ENCODE measurements at places on chromosomes 4 and X.

DNA sequence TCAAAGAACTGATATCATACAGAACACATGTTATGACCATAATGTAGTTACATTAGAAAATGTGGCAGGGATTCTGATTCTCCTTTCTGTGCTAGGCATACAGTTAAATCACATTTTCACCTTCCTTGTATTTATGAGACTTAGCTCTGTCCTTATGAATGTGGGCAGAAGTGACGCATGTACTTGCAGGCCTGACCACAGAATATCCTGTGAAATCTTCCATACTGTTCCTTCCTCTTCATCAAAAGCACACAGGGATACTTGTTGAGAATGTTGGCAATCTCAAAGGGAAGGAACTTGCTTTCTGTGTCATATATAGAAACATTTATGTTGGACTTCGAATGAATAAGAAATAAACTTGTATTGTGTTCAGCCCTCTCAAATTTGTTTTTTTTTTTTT lies 17.2 kb upstream of the MYOZ2 start:
- no peak for DNase-seq

- no peak for DNase-seq
These were observed 230.9 kb downstream of the IQCM start for GRCh38 chr4:149584722-149585121.

DNA sequence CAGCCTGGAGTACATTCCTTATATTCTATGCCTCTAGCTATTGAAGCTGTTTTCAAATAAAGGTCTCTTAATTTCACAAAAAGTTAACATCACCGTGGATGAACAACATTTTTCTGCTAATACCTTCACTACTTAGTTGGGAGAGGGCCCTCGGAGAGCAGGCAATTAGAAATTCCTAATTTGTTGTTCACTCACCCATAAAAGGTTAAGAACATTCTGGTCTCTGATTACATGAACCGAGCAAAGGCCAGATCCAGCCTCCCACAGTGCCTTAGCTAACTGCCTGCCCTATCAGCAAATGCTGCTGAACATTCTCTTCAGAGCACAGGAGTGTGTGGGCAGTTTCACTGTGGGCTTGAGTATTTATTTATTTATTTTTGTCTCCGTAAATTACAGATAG lies 36.0 kb upstream of the TTC29 start:
- DNase-seq = no peak

DNA sequence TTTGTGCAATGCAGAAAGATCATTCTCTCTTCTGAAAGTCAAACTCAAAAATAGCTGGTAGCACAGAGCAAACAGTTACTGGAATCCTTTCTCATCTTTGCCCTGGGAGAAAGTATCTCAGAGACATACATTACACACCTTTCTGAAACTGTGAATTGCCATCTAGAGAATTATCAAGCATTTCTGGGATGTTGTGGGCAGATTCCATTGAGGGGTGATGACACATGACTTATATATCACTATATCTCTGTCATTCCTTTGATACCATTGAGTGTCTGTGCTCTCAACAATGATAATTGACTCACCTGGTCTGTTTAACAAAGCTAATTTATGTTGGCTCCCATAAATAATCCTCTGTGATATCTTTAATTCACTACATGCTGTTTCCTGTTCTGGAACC lies 13.0 kb downstream of the SLIT2 start:
- DNase-seq = no peak

GRCh38 chrX:71454222-71454621 lies 78.7 kb upstream of the OGT start:
- no peak for DNase-seq

DNA sequence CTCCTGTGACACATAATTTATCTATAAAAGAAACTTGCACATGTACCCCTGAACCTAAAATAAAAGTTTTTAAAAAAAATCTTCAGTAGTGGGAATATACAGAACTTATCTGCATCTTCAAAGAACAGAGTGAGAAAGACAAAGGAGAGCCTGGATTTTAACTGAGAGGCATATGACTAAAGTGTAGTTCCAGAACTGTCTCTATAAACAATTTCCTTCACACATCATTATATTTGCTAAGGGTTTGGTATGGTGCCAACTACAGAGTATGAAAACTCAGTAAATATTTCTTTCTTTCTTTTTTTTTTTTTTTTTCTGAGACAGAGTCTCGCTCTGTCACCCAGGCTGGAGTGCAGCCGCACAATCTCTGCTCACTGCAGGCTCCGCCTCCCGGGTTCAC lies 49.9 kb upstream of the NFKB1 start:
- DNase-seq = no peak

DNA sequence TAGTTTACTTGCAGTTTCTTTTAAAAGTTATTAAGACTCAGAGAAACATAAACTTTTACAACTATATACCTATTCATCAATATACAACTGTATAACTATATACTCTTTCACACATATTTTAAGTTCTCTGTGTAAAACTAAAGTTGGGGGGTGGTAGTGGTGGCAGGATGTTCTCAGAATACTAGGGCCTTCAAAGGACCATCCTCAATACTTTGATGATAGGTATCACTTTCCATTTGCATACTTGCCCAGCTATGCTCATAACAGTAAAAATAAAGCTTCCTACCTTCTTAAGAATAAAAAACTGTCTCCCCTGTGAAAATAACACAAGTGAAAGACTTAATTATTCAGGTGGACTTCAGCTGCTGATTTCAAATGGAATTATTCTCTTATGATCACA lies 2.9 kb upstream of the GALNT7 start:
- no peak for DNase-seq

DNA sequence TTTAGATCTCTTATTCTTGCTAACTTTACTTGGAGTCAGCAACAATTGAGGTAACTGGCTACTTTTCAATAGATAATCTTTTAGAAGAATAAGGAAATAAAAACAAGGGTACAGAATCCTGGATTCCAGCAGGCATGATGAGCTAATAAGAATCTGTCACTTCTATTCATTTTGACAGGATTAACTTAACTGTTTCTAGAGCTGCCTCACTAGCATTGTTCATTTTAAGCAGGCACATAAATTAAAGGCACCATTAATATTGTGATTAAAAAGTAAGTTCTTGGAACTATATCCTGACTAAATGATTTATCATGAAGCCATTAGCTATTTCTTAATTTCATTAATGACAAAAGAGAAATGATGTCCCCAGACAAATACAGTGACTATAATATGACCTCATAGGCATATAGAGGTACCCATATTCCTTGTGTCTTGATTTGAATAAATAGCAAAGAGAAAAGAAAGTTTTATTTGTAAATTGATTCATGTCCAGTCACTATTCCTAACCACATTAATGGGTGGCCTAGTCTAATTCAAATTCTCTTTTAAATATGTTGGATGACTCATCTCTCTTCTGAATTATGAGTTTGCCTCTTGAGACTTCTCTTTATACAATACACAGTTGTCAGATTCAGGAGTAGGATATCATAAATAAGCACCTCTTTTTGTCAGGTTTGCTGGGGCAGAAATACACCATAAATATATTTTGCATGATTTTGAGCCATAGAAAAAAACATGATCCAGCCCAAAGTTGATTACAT lies 343.0 kb downstream of the SLITRK2 start:
- no peak for DNase-seq

- DNase-seq = no peak
These were observed 148.8 kb upstream of the EDNRA start for GRCh38 chr4:147332091-147332490.

DNA sequence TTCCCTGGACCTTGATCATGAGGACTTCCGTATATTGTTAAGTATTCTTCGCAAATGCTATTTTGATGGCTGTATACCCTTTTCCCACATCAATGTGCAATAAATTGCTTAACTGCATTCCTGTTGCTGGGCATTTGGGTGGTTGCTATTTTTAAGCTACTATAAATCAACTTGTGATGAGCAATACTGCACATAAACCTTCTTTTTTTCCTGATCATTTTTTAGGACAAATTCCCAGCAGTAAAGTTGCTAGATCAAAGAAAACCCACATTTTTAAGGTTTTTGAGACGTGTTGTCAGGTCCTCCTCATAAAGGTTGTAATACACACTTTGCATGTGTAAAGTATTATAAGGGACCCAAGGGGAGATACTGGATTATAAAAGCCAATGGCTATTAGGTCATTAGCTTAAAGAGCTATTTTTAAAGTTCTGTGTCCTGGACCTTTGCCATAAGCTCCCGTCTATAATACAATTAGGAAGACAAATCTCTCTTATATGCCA lies 35.6 kb downstream of the LIMCH1 start:
- DNase-seq = no peak

DNA sequence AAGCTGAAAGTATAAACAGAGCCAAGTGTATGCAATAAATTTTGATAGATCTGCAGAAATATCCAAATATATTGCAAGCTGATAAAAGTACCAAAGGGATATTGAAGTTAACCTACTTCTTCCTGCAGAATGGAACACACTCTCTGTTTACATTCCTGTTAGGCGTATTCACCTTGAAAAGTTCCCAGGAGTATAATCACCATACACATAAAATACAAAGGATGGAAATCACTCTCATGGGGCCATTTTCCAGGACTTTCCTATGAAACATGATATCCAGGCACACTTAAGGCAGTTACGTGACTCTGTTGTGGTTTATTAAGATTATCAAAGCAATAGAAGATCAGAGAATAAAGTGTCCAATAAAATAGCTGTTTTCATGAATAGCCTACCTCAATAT lies 1142.3 kb downstream of the NLGN4X start:
- DNase-seq = no peak

DNA sequence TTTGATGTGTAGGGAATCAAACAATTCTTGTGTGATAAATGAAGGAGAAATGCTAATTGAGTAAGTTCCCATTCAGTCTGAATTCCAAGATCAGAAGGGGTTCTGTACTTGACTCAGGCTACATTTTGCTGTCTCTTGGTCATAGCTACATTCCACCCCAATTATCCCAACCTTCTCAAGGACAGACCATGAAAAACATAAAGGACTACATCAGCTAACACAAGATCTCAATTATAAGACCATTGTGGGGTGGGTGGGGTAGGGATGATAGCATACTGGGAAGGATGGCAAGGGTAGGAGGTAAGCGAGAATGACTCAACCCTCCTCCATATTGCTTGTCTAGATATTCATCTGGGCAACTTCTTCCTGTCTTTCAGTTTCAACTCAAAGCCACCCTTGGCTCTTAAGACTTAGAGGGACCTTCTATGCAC lies 87.4 kb upstream of the ETNPPL start:
- DNase-seq = no peak

DNA sequence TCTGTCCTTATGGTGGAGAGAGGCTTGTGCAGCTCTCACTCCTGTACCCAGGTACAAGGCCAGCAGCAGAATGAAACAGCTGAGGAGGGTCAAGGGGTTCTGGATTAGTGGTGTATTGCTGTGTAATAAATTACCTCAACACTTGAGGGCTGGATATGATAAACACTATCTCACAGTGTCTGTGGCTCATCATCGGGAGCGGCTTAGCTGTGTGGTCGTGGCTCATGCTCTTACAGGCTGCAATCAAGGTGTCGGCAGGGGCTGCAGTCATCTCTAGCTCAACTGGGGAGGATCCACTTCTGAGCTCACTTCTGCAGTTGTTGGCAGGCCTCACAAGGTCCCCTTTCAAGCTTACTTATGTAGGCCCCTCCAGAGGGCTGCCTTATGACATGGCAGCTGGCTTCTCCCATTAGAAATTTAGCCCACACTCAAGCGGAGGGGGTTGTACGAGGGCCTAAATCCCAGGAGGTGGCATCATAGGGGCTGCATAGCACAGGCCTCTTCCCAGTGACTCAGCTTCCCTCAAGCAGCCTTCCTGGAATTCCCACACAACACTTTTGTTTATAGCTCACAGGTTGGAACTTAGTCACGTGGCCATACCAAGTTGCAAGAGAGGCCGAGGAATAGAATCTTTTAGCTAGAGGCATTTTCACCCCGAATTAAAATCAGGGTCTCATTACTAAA lies 148.2 kb upstream of the RPS6KA3 start:
- no peak for DNase-seq

- no peak for DNase-seq
These were observed 43.6 kb downstream of the RTL9 start for GRCh38 chrX:110402091-110402849.

DNA sequence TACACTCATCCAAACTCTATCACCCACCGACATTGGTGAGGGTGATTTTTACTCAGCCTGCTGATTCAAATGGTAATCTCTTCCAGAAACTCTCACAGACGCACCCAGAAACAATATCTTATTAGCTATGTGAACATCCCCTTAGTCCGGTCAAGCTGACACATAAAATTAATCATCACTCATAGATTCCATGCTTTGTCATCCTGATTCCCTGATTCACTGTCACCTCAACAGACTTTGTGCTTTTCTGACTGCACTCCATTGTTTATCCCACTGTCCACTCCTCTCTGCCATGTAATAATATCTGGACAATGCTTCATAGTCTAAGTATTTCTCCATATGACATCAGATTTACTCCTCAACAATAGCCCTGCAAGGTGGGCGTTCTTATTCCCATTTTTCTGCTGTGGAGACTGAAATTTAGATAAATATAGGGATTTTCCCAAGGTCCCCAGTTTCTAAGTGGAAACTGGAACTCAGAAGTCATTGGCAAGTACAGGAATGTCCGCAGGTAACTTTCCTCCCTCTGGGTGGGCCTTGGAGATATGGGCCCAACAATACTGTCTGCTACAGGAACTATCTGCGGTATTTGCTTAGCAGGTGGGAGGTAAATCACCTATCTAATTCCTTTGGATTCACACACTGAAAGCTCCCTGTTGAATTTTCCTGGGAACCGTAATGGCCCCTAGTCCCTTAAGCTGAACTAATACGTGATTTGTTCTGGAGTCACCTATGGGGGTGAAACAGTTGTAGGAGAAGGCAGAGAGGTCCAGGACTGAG lies 228.6 kb upstream of the BCOR start:
- no peak for DNase-seq

DNA sequence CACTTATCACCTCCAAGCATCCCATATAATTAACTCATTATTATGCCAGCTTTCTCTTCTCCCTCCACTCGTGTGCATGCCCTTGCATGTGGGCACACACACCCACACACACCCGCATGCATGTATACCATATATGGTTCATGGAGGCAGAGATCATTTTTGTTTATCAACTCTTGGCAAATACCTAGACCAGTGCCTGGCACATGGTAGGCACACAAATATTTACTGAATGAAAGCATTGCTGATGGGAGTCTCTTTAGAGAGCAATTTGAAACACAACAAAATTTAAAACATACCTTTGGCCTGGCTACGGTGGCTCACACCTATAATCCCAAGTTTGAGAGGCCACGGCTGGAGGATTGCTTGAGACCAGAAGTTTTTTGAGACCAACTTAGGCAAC lies 51.1 kb upstream of the SLC10A4 start:
- no peak for DNase-seq

DNA sequence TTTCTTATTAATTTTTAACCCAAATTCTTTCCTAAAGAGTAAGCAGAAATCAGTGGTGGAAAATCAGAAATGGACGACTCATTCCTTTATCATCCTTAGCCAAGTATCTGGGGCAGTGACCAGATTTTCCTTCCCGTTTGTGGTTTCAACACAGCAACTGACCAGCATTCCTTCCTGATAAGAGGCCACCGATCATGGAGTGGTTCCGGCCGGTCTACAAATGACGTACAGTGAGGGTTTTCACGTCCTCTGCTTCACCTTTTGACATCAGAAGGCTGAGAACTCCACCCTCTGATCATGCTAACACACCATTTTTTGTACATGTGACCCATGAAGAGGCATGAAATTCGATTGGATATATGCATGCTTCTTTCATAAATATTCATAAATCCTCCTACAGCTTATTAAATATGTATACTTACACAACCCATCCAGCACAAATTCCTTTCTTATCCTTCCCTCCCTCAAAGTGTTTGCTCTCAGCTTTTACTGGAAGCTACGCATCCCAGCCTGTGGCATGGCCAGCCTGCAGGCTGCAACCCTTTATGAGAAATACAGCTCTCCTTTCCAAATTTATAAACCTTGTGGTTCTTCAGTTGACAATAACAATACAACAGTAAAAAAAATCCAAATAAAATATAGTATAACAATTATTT lies 173.0 kb upstream of the CASK start:
- DNase-seq = no peak
